ENCODE measurements at places on chromosomes 3 and 15.

DNA sequence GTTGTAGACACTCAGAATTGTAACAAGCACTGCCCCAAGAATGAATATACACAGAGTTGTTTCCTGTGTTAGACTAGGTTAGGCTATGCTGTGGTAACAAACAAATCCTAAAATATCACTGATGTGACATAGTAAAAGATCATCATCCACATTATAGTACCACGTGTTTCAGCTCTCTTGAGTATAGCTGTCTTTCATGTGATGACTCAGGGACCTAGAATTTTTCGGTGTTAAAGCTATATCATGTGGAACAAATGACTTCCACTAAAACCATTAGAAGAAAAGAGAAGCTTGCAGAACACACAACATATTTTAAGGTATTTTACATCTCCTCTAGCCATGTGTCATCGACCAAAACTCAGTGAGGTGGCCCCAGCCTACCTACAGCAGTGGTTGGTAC is 307.9 kb upstream of the RBMS3 start:
- no peak for DNase-seq

GRCh38 chr3:189664311-189664710 is 33.1 kb downstream of the TP63 start:
- DNase-seq: no peak

- DNase-seq: no peak
Measured at GRCh38 chr3:62117903-62118548, 255.3 kb downstream of the FEZF2 start.

GRCh38 chr15:40282147-40282868 is 556 bp downstream of the ANKRD63 start:
- peak; percentile 42 for DNase-seq

DNA sequence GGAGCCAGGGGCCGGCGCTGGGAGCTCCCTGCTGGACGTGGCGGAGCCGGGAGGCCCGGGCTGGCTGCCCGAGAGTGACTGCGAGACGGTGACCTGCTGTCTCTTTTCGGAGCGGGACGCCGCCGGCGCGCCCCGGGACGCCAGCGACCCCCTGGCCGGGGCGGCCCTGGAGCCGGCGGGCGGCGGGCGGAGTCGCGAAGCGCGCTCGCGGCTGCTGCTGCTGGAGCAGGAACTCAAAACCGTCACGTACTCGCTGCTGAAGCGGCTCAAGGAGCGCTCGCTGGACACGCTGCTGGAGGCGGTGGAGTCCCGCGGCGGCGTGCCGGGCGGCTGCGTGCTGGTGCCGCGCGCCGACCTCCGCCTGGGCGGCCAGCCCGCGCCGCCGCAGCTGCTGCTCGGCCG is 1.5 kb downstream of the SMAD6 start:
- no peak for DNase-seq

GRCh38 chr3:145190761-145191160 is 970.2 kb downstream of the PLOD2 start:
- no peak for DNase-seq

GRCh38 chr3:107421170-107421792 is 44.0 kb downstream of the CCDC54 start:
- peak; percentile 32 for DNase-seq

DNA sequence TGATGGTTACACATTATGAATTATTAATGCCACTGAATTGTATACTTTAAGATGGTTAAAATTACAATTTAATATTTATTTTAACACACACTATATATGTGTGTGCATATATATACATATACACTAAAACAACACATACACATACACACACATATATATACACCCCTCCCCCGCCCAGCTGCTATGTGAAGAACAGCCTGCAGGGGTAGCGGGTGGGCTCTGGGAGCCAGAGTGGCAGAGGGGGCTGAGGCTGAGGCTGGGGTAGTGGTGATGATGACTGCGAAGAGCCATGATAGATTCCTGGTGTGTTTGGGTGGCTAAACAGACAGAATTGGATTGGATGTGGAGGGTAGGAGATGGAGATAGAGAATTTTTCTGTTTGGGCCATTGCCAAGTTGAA is 39.4 kb upstream of the APEH start:
- DNase-seq: no peak

DNA sequence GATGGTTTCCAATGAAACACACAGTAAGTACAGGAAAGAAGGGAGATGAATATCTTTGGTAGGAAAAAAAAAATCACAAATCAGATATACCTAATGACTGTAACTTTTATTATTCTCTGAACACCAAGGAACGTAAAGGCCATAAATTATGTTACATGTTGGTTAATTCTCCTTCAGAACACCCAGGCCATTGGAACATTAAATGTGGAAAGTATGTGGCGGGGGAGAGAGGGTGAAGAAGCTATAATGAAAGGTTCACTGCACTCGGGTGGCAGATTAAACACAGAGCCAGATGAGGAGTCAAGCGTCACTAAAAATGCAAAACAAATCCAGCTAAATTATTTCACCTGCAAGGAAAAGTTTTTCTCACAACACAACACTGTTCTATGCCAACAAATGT is 193.8 kb downstream of the FHIT start:
- DNase-seq: no peak

DNA sequence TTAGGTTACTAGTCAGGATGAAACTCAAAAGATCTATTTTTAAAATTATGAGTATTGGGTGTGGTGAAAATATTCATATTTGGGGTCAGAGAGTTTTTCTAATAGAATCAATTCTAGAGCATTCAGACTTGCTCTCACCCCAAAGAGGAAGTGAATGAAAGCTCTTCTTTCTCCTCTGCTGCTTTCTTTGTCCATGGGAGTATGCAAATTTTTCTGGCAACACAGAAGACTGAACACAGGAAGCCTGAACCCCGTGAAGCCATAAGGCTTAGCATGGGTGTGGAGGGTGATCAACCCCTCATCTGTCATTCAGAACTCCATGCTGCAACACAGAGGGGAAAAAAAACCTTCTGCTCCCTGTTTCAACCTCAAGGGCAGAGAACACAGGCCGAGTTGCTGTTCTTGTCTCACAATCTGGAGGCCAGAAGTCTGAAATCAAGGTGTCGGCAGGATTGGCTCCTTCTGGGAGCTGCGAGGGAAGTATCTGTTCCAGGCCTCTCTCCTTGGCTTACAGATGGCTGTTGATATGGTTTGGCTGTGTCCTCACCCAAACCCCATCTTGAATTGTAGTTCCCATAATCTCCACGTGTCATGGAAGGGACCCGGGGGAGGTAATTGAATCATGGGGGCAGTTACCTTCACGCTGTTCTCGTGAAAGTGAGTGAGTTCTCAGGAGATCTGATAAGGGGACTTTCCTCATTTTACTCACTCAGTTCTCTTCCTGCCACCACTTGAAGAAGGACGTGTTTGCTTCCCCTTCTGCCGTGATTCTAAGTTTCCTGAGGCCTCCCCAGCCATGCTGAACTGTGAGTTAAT is 33.7 kb upstream of the CD47 start:
- no peak for DNase-seq

GRCh38 chr15:101288905-101289513 is 6.0 kb downstream of the SNRPA1 start:
- DNase-seq: no peak

GRCh38 chr3:120421926-120422325 is 28.9 kb downstream of the FSTL1 start:
- no peak for DNase-seq

- DNase-seq: peak; percentile 25
Measured at GRCh38 chr3:175163686-175164085, 304.6 kb downstream of the NAALADL2 start.

DNA sequence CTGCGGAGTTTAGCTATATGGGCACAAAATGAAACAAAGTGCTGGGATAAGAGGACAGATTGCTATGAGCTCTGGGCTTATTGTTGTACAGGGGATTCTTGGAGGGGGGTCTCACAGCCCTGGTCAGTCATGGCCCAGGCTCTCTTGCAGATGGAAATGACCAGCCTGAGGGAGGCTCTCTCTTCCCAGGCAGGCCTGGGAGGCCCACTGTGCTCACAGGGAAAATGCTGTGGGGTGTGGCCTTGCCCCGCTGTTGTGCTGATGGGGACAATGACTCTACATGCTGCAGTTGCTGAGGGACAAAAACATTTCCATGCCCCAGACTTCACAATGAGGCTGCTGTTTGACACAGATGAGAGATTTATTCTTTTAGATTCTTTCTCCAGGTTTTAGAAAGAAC is 202.2 kb downstream of the KLF13 start:
- DNase-seq: no peak

DNA sequence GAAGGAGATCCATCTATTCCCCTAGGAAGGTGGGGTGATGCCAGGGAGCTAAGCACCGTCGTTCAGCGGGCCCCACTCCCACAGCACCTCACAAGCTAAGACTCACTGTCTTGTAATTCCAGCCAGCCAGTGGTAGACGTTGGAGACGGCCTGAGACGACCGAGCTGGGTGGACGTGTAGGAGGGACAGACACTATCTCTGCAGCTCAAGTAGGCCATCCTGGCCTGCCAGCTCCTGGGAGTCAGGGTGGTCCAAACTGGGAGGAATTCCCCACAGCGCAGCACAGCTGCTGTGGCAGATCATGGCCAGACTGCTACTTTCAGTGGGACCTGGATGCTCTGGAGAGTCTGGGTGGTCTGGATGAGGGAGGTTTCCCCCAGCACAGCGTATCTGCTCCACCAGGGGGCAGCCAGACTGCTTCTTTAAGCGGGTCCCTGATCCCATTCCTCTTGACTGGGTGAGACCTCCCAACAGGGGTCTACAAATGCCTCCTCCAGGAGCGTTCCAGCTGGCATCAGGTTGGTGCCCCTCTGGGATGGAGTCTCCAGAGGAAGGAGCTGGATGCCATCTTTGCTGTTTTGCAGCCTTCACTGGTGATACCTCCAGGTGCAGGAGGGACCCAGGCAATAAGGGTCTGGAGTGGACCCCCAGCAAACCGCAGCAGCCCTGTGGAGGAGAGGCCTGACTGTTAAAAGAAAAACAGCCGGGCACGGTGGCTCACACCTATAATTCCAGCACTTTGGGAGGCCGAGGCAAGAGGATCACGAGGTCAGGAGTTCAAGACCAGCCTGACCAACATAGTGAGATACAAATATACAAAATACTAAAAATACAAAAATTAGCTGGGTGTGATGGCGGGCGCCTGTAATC is 27.6 kb downstream of the GNB5 start:
- DNase-seq: no peak

- DNase-seq: no peak
Measured at GRCh38 chr3:42226470-42227425, 39.2 kb downstream of the CCK start.

DNA sequence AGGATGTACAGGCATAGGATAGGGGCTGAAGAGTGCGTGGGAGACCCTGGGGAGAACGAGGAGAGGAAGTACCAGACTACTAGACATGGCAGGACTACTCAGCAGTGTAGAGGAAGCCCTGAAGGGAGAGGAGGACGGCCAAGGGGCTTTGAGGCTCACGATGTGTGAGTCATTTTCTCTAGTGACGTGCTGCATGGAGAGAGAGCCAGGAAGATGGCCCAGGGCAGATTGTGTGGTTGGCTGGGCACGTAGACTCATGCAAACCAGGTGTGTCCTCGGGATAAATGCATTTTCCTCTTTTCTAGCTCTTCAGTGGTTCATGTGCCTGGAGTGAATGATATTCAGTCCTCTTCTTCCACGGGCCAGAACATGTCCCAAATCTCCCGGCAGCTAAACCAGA is 115.0 kb upstream of the ABHD17C start:
- no peak for DNase-seq

- DNase-seq: no peak
Measured at GRCh38 chr15:77567202-77567601, 65.5 kb downstream of the LINGO1 start.

DNA sequence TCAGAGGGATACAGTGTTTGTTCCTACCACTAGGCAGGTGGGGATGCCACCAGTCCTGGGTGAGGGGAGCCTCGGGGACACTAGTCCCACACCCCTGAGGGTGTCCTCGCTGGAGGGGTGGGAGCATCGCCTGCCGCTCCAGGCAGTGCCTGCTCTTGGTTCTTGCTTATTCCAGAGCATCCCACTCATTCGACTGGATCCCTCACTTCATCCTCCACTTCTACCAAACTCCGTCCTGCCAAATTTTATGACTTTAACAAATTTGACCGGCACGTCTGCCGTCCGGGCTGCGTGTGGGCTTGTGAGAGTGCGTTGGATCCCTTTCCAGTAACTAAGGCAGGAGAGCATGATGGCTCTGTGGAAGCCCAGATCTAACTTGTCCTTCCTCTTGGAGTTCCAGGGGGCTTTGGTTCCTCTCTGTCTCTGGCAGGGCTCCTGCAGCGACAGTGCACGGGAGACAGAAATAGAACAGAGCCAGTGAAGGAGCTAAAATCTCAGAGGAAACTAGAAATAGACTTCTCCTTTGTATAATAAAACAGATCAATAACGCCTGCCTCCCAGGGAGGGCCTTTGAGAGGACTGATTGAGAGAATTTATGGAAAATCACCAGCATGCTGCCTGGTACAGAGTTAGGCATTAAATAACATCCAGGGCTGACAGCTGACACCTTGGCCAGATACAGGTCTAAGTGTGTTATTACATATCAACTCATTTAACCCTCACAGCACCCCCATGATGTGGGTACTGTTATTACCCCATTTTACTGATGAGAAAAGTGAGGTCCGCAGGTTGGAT is 34.5 kb downstream of the MGLL start:
- no peak for DNase-seq

GRCh38 chr15:92407321-92407720 is 13.6 kb downstream of the ST8SIA2 start:
- DNase-seq: no peak

GRCh38 chr3:152183473-152183872 is 85.3 kb upstream of the MBNL1 start:
- peak; percentile 2 for DNase-seq

DNA sequence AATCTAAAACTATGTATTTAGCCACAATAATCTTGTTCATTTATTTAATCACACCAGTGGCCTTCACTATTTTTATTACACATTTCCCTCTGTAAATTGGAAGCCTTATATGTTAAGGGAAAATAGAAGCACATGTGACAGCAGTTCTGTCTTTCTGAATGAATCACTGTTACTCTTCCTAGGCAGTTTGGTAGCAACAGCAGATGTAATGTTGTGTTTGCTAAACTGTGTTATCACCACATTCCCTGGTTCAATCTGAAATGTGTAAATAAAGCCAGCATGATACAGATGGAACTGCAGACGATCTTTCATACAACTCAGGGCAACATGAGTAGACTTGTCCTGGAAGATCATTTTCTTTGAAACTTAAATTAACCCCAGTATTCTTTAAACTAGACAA is 220.1 kb downstream of the MCTP2 start:
- no peak for DNase-seq

- DNase-seq: peak; percentile 46
Measured at GRCh38 chr15:99076555-99077308, 28.1 kb upstream of the SYNM start.

GRCh38 chr15:35560870-35561269 is 14.9 kb upstream of the DPH6 start:
- no peak for DNase-seq
